Transverse colon (tissue), 4 donors: ENCODE measurements at places on chromosomes 7 and 10.

DNA sequence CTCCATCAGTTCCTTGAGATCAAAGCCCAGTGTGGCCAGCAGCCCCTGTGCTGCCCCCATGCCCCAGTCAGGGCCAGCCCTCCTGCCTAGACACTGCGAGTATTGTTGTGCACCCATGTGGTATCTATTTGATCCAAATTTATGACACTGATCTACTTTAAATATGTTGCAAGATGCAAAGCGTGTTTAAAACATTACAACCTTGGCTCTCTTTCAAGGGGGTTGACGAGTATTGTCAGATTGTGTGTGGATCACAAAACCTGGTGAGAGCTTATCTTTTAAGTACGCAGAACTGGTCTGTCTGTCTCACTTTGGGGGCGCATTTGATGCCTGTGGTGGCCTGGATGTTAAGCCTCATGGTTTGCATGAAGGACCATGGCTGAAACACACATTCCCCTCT lies 108.9 kb downstream of the COL13A1 start:
- H3K27me3 ChIP-seq, result no peaks in the 10 kb centered on the region
- peaks cover 17% of the 10 kb centered on the region for H3K4me1 ChIP-seq
- no peaks in the 10 kb centered on the region for H3K36me3 ChIP-seq
- H3K4me3 ChIP-seq, result no peak overlapping the region
- no peak for DNase-seq
- H3K27ac ChIP-seq, result peak overlapping the region; percentile 47

DNA sequence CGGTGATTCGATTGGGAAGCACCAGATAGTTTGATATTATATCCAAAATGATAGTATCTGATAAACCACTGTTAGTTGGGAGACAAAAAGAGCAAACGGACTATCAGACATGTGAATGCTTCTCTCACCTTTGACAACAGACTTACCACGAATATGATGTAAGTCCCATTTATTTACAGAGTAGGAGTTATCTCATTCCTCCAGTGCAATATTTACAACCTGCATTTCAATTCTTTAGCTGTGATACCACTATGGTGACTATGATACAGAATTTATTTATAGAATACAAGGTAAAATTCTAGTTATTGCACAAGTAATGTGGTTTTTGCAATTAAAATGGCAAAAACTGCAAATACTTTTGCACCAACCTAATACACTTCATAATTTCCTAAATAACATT lies 61.6 kb downstream of the ESYT2 start:
- H3K4me1 ChIP-seq, result no peaks in the 10 kb centered on the region
- no peaks in the 10 kb centered on the region for H3K36me3 ChIP-seq
- no peak overlapping the region for H3K4me3 ChIP-seq
- H3K27ac ChIP-seq, result no peak overlapping the region

DNA sequence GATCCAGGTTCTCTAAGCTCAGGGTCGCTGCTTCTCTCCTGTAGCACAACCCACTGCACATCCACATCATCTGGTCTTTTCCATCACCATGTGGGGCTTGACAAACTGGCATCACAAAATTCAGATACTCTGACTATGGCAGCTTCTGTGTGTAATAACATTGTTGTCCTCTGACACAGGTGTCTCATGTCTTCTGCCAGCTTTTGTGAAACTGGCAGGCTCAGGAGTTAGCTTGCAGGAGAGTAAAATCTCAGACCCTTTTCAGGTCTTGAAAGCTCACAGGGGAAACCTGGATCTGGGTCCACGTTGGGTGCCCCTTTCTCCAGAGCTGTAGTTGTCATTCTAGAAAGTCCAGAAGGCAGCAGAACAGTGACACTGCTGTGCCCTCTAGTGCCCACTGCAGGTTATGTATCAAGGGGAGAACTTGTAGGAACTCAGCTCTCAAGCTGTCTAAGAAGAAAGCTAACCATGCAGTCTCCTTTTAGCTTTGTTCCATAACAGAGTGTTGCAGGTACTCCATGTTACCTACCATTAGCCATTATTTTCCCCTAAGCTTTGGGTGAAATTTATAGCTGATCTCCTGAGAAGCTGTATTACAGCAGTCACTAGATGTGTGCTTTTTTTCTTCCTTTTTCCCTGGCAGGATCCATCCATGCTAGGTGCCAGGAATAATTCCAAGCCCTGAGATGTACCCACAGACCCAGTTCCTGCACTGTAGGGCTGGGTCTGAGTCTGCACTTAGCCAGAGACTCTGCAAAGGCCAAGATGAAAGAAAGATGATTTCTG lies 102.7 kb downstream of the ZNF248 start:
- no peak overlapping the region for H3K27ac ChIP-seq
- DNase-seq, result peak; percentile 24

- no peaks in the 10 kb centered on the region for H3K4me1 ChIP-seq
- no peak for DNase-seq
- H3K27me3 ChIP-seq, result no peaks in the 10 kb centered on the region
- no peak overlapping the region for H3K27ac ChIP-seq
- H3K4me3 ChIP-seq, result no peak overlapping the region
- H3K36me3 ChIP-seq, result peaks cover 19% of the 10 kb centered on the region
Measured at GRCh38 chr7:107206136-107206535, 37.3 kb downstream of the HBP1 start.

- no peaks in the 10 kb centered on the region for H3K36me3 ChIP-seq
- H3K27ac ChIP-seq, result peak within 1 kb of the TSS; percentile 69
- H3K4me3 ChIP-seq, result peak within 1 kb of the TSS; percentile 11
- no peaks in the 10 kb centered on the region for H3K4me1 ChIP-seq
Measured at GRCh38 chr7:81769891-81770727, at the start of gene HGF. TSS of gene HGF (minus strand) at chr7:81770047. CDS start at chr7:81769971, 76 bp downstream.

DNA sequence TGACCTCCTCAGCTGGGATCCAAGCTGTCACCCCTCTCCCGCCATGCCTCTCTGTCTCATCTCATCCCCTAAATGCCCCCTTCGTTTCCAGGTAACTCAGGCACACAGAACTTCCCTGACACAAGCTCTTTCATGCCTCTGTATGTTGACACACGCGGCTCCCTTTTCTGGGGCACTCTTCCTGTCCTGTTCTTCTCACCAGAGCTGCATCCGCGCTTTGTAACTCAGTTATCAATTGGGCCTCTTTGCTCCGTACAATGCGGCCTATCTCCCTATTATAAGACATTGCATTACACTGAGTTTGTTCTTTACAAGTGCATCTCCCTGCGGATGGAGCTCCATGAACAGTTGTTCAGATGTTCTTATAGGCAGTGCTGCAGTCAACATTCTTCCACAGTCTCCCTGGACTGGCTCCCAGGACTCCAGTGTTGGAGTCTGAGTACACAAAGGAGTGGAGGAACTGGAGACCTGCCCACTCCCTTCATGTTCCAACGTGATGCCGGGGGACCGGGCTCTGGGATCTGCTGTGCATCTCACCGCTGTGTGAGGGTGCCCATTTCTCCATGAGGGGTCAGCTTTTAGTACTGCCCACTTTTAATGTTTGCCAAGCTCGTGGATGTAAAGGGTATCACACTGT lies 56.9 kb upstream of the TNS3 start:
- H3K4me1 ChIP-seq, result peaks cover 36% of the 10 kb centered on the region
- H3K4me3 ChIP-seq, result no peak overlapping the region
- H3K27me3 ChIP-seq, result no peaks in the 10 kb centered on the region
- H3K27ac ChIP-seq, result peak overlapping the region; percentile 61
- peak; percentile 68 for DNase-seq
- no peaks in the 10 kb centered on the region for H3K36me3 ChIP-seq
